Stimulated activated CD4-positive, alpha-beta T cell treated with anti-CD3 and anti-CD28 coated beads, Interleukin-15, amount 100 ng/mL, for 1 hour (primary cell): ENCODE measurements at places on chromosomes 6 and 20.

GRCh38 chr20:58393299-58393698, 4.3 kb downstream of the VAPB start:
- DNase-seq, result no peak

DNA sequence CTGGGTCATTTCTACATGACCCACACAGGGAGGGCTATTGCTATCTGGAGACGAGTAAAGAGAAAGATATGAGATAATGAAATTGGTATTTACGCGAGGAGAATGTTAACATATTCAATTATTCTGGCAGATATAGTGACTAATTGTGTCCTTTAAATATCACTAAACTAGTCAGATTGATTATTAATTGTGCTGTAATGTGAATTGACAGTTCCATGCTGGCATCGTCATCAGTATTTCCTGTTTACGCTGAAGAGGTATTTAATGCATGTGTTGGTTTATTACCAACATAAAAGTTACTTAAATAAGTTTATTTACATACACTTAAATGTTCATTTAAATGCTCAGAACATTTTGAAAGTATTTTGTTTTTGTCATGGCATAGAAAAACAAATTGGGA, 35.7 kb upstream of the OGFRL1 start:
- no peak for DNase-seq

DNA sequence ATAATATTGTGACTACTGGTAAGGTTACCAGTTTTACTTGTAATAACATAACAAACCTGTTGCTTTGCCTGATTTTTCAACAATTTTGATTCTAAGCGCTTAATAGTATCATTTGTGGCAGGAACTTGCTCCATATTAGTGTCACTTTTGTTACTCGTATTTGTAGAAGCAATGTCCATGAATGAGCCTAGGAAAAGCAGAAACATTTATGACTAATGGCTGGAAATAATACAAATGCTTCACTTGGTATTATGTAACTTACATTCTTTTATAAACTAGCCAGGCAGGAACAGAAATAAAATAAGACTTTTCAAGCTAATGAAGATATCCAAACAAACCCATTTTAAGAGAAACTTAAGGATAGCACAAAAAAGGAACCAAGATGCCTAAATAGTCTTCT, 38.9 kb downstream of the MAP3K7 start:
- DNase-seq, result no peak

DNA sequence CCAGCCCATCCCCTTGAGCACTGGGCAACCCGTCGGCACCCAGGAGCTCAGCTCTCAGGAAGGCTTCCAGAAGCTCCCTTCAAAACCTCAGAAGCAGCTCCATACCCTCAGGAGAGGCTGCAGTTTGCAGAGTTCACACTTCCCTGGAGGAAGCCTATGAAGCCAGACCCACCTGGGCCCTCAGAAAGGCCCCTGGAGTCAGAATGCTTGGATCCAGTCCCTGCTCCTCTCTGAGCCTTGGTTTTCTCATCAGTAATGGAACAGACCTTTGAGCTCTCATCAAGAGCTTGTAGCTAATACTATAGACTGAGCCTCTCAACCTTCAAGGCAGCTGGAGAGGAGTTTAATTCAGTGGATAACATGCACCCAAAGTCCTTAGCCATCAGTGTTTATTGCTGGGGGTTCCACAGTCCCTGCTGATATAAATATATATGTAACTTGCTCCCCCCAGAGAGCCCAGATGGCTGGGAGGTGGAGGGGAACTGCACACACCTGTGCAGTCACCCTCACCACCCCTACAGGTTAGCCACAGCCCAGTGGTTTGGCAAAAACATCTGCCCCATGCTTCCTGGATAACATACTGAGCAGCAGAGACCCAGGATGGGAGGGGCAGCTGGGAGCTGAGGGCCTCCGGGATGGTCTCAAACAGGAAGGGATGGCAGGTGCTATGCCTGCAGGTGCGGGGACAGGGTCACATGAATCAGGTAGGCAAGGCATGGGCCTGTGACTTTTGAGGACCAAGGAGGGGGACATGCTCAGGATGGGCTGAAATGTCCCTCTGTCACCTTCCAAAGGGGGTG, 120.1 kb downstream of the SNX5 start:
- no peak for DNase-seq

- DNase-seq, result no peak
Measured at GRCh38 chr6:148577687-148578488, 168.9 kb upstream of the UST start.
